ENCODE measurements at places on chromosomes 16 and 17.

DNA sequence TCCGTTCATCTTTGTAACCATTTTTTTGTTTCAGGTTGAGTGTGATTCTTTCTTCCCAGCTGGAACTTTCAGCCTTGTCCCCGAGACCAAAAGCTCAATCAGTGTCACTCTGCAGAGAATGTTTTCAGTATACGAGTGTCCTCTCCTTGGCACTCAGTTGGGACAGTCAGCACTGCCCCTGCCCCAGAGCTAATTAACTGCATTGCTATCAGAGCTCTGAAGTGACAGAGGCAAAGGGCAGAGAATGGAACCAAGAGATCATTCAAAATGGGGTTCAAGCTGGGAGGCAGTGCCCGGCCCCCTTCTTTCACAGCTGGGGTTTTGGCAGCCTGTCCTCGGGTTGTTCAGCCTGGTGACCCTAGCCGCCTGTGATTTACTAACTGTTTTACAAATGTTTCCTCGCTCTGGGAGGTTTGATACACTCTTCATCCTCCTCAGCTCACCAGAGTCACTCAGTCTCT, 195.9 kb upstream of the TBX2 start:
- DNase-seq = no peak

GRCh38 chr16:71985262-71985974, 14.8 kb downstream of the PKD1L3 start:
- DNase-seq = no peak

- no peak for DNase-seq
Measured at GRCh38 chr16:57999971-58000705, at the start of gene ZNF319. Gene ZNF319, minus strand, starts transcription at chr16:58000672. Its CDS starts 2,407 bp downstream, at chr16:57998265.

GRCh38 chr17:8288336-8289102, at the start of gene RANGRF:
Gene RANGRF, plus strand, starts transcription at chr17:8288670. Its CDS starts 119 bp downstream, at chr17:8288789.
- peak; percentile 64 for DNase-seq

DNA sequence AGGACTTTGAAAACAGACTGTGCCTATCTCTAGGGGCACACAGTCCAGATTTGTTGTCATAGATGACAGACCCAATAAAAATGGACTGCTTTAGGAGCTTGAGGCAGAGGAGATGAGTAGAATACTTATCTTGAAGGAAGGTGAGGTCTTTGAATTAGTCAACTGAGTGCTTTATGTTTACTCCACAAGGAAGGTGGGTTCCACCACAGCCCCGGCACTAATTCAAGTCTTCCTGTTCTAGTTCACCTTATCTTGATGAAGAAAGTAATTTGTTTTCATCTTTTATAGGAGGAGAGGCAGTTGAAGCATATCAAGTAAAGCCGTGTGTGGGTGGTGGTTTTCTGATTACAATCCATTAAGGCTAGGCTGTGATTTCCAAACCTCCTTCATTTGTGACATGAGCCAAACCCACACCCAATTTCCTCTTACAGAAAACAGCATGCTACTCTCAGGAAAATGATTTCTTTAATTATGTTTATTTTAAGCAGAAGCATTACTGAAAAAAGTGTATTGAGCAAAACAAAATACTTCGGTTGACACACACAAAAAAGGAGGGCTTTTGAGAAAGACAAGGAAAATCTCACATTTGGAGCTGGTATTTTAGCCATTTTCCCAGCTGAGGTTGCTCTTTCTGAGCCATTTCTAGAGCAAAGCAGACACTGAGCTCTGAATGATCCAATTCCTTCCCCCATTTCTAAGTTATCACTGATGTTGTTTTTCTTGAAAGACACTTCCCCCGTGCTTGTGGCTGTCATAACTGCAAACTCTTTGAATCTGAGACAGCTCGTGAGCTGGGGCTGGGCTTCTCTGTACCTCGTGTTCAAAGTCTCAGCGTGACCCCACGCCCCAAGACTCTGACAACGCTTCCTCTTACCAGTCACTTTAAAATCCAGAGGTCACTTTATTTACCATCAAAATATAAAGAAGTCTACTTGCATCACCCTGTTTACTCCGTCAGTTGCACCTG, 35.4 kb downstream of the CDRT15 start:
- DNase-seq = no peak

- no peak for DNase-seq
Measured at GRCh38 chr17:60095381-60095780, 16.7 kb upstream of the HEATR6 start.

- no peak for DNase-seq
Measured at GRCh38 chr16:77993111-77993985, 29.0 kb upstream of the CLEC3A start.

GRCh38 chr17:1009229-1010085, 12.5 kb downstream of the TIMM22 start:
- DNase-seq = no peak

- DNase-seq = no peak
Measured at GRCh38 chr17:14794961-14795360, 470.2 kb downstream of the PMP22 start.

DNA sequence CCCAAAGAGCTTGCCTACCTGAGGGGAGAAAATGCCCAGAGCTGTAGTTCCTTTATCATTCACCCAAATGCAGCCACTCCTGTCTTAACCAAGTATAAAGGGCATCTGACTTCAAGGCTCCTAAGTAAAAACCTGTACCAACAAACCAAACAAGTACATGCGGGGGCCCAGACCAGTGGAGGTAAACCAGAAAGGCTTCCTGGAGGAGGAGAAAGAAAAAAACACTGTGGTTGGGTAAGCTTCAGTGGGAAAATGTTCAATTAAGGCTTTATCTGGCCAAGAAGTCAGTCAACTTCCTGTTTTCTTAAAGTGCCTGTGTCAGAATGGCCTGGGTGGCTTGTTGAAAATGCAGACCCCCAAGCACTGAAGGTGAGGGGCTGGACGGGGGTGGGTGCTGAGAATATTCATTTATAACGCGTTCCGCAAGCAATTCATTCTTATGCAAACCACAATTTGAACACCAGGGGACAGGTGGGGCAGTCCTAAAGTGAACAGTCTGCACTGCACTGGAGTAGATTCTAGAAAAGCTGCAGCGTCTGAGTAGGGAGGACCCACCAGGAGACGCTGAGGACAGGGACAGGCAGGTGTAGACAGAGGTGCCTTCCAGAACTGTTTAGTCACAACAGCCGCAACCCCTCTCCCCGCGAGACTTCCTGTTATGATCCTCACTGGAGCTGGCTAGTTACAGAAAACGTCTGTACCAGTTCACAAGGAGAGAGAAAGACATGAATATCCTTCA, 467.1 kb downstream of the SOX9 start:
- no peak for DNase-seq

DNA sequence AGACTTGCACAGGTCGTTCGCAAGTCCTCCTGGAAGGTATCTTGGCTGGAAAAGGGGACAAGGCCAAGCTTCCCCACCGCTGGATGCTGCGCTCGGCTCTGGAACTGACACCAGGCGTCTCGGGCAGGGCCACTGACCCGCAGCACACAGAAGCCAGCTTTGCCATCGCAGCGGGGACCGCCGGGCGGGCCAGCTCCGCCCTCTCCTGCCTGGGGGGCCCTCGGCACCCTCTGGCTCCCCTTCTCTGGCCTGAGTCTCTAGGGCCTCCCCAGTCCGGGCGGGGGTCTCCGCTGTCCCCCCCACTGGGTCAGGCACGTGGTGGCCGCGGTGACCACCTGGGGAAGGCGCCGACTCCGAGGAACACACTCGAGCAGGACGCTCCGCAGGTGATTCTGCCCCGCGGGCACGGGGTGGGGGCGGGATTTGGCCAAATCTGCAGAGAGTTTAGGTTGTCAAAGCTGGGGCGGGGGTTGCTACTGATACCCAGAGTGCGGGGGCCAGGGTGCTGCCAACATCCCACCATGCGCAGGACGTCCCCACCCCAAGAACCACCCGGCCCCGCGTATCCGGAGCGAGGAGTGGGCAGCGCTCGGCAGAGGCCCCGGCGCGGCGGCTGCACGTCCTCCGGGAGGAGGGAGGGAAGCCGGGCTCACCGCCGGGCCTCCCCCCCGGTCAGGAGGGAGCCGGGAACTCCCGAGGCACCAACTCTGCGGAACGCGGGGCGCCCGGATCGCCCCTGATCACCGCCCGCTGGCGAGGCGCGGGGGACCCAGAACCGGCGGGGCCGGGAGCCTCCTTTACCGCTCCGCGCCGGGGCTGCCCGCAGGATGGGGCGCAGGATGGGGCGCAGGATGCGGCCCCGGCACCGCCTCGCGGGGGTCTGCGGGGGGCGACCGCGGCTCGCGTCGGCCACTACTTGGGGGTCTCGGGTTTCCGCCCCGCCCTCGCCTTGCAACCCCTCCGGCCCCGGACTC, 744 bp upstream of the METRNL start:
- no peak for DNase-seq

- no peak for DNase-seq
Measured at GRCh38 chr16:75754141-75754540, 27.9 kb upstream of the CPHXL start.

DNA sequence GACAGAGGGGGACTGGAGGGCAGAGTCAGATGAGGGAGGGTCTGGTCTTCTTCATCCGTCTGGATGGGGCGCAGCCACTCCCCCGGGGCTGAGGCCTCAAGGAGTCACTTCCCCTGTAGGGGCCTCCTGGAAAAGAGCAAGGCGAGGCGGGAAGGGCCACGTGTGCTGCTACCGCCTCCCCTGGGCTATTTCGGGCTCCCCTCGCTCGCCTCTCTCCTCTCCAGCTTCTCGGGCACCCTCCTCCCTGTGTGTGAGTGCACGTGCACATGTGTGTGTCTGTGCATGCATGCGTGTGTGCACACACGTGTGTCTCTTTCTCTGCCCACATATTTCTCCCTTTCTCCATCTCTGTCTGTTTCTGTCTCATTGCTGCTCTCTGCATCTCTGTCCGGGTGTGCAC, 10.1 kb downstream of the GSG1L start:
- DNase-seq = no peak

GRCh38 chr17:77375917-77376651, 235.3 kb downstream of the SEC14L1 start:
- DNase-seq = no peak

DNA sequence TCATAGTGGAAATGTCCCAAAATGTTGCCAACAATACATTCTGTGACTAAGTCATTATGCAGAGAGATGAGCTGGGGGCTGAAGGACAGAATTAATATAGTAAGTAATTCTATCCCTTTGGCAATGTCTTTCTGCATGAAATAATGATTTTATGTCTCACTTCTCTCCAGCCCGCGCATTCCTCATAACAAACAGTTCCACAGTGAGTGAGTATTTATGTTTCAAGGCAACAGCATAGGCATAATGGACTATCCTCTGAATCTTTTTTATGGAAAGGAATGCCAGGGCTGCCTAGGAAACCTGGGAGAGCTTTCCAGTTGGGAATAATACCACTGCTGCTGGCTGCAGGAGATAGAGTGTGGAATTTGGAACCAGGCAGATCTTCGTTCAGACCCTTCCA, 477.7 kb downstream of the HS3ST4 start:
- DNase-seq = no peak

DNA sequence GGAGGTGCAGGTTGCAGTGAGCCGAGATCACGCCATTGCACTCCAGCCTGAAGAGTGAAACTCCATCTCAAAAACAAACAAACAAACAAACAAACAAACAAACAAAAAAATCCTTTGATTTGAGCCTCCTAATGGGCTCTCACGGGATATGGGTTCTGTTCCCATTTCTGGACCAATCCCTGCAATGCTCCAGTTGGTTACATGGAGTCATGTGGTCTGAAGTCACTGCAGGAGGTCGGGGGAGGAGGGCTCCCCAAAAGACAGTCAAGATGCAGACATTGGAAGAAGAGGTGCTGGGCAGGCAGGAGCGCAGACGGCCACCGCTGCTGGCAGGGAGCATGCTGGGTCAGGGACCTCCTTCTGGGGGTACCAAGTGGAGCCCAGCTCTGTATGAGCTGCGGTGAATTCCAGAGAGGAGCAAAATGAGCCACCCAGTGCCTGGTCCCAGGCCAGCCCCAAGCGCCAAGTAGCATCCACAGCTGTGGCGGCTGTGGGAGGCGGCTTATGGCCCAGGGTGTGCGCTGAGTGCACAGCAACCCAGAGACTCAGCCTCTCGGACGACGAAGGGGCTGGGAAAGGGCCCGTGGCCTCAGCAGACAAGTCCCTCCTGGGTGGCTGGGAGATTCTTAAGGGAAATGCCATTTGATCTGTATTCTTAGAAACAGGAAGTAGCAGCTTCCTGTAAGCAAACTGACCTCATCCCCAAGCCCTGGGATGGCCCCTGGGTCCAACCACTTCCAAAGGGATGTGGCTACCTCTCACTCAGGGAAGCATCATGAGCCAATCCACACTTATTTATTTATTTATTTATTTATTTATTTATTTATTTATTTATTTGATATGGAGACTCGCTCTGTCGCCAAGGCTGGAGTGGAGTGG, 19.6 kb upstream of the ATP2A3 start:
- DNase-seq = no peak

GRCh38 chr17:44878627-44879221, 20.5 kb downstream of the EFTUD2 start:
- DNase-seq = no peak

- no peak for DNase-seq
Measured at GRCh38 chr17:80819422-80820164, 172.0 kb upstream of the CHMP6 start.

- DNase-seq = no peak
Measured at GRCh38 chr17:46963571-46963970, 15.5 kb downstream of the RPRML start.

- no peak for DNase-seq
Measured at GRCh38 chr17:19654896-19655295, 6.3 kb downstream of the ALDH3A2 start.

- no peak for DNase-seq
Measured at GRCh38 chr17:28370744-28371103, 617 bp upstream of the VTN start.

GRCh38 chr16:89583895-89584644, 8.5 kb downstream of the CPNE7 start:
- no peak for DNase-seq

DNA sequence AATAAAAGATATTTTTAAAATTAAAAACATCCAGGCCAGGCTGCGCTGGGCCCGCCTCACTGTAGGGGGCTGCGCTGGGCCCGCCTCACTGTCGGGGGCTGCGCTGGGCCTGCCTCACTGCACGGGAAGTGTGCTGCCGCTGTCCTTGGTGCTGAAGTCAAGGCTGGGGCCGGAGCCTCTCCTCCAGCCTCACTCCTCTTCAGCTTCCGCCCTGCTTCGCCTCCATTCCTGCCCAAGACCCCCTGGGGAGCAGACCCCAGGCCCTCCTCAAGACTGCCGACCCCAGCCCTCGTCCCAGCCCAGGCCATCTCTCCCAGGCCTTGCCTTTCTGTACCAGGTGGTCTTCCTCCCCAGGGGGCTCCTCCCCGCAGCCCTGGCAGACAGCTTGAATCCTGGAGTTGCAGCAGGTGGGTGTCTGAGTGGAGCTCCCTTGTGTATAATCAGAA, 26.2 kb downstream of the ENDOV start:
- DNase-seq = no peak

- DNase-seq = no peak
Measured at GRCh38 chr16:57626420-57627170, 1.8 kb upstream of the ADGRG1 start.

- no peak for DNase-seq
Measured at GRCh38 chr17:48053758-48054237, 5.6 kb downstream of the NFE2L1 start.
